ENCODE measurements at places on chromosomes 11 and 22.

GRCh38 chr11:33967451-33967850, 75.6 kb upstream of the LMO2 start:
- no peak for DNase-seq

GRCh38 chr11:2991452-2992233, 486 bp downstream of the NAP1L4 start:
- DNase-seq = peak; percentile 49

DNA sequence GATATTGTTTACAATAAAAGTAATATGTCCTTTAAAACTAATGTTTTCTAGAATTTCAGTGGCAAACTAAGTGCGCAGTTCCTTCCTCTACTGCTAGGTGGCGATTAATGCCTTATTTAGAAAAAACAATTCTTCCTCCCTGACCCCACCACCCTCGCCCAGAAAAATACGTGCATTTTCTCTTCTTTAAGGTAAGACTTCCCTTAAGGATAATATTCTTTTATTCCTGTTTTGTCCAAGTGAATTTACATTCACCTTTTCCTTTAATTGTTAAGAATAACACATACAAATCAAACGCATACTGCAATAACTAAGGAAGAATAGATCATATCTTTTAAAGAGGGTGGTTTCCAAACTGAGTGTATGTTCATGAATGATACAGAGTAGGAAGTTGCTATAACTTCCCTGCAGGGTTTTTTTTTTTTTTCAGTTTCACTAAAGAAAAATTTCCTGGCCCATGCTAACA, 17.0 kb upstream of the PSMA1 start:
- DNase-seq = peak; percentile 56

GRCh38 chr11:113240790-113241635, 73.4 kb upstream of the TTC12 start:
- no peak for DNase-seq

- no peak for DNase-seq
Observed at GRCh38 chr11:27230192-27230572, 132.8 kb downstream of the CCDC34 start.

DNA sequence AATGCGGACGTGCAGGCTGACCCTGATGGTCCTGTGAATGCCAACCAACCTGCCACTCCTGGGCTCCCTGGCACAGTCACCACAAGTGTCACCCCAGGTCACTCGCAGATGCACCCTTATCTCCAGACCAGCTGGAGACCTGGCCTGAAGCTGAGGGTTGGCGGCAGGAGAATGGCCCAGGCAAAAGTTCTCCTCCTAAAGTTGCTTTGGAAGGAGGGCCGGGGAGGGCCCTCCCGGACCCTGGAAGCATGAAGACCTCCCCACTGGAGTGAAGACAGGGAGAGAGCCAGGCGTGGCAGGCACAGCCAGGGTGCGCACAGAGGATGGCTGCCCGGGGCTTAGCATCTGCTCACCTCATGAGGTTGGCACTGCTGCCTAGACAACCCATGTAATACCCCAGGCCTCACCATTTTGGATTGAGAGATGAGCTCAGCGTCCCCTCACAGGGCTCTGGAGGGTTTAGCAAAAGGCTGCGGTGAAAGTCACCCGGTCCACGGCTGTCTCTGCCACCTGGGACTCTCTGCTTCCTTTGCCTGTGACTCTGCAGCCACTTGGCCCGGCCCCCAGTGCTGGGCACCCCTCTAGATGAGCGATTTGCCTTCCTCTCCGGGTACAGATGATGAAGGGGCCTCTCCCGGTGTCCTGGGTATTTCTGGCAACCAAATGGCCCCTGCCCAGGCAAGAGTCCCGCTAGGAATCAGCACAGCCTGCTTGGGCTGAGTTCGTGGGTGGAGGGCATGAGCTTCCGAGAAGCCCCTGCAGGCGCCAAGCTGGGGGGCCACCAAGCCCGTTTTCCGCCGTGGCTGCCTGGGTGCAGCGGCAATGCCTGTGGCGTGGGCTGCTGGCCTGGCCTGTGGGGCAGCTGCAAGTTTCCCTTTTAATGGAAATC, 48.3 kb upstream of the SEPTIN5 start:
- no peak for DNase-seq

DNA sequence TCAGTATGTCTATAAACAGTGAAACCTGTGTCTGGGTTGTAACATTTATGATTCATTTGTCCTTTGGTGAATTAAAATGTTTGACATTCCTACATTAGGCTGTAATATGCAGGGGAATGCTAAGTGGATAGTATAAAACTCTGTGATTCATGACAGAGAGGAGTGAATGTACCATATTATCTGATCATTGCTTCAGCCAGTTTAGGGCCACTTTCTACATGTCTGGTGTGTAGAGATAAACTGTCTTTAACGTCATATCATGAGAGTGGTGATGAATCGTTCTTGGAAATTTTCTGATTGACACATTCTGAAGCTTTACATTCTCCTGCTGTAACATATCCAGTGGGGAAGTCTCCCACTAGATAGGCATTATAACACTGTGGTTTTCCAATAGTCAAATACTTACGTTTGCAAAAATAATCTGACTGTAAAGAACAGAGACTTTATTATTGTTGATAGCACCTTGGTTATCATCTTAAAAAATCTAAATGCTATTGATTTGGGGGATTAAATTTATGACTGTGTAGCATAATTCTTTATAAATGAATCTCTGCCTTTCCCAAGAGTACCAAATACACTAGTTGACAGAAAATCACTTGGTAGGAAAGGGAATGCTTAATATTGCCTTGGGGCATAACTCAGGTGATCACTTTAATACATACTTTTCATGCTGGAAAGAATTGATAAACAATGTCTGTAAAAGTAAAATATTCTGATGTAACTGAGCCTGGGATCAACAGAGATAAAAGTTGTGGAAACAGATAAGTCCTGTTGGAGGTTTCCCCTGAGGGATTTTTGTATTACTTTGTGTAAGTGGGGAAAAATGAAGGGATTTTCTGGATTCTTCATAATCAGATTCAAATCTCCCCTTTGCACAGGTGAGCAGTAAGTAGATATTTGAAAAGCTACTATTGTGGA, 427.9 kb downstream of the JRKL start:
- DNase-seq = peak; percentile 57

GRCh38 chr22:42820045-42820763, 36.9 kb downstream of the ARFGAP3 start:
- peak; percentile 86 for DNase-seq

- no peak for DNase-seq
Observed at GRCh38 chr11:8083871-8084281, 2.9 kb downstream of the TUB start.

GRCh38 chr11:73204711-73205121, 13.4 kb upstream of the P2RY2 start:
- DNase-seq = no peak

GRCh38 chr22:22955866-22956535, 68.4 kb downstream of the IGLL5 start:
- peak; percentile 72 for DNase-seq

DNA sequence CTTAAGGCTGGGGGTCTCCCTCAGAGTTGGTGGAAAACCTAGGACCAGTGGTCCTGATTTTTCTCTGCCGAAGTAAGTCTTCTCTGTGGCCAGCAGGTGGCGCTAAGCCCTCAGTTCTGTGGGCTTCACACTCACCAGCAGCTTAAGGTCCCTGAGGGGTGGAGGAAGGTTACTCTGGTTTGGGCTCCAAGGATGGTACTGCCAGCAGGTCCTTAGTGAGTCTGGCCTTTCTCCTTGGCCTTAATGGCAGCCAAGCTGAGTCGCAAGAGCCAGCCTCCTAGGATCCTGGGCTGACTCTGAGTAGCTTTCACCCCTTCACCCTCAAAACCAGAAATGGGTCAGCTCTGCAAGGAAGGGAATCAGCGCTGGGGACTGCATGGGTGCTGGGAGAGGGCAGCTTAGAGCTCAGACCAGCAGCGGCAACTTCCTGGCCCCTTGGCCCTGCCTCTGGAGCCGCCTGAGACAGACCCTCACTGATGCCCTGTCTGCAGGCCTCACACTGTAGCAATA, 4.4 kb downstream of the KCNJ11 start:
- DNase-seq = peak; percentile 78

- no peak for DNase-seq
Observed at GRCh38 chr11:86264649-86265048, 20.1 kb downstream of the EED start.

DNA sequence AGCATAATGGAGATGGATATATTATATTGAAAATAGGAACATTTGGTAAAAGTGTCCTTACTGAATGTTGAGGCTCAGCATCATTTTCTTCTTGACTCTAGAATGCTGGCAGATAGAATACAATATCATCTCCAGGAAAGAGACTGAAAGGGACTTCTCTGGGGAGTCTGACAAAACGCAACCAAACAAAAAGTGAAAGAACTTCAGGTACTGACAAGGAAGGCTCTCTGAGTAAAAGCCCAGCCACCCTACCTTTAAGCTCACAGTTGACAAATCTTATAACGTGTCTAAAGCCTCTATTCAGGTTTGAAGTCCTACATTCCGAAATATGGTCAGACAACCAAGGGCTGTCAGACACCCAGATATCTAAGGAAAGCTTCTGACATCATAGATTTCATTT, 590.8 kb downstream of the SOX6 start:
- no peak for DNase-seq

- no peak for DNase-seq
Observed at GRCh38 chr11:68773521-68774193, 22.3 kb upstream of the TESMIN start.

DNA sequence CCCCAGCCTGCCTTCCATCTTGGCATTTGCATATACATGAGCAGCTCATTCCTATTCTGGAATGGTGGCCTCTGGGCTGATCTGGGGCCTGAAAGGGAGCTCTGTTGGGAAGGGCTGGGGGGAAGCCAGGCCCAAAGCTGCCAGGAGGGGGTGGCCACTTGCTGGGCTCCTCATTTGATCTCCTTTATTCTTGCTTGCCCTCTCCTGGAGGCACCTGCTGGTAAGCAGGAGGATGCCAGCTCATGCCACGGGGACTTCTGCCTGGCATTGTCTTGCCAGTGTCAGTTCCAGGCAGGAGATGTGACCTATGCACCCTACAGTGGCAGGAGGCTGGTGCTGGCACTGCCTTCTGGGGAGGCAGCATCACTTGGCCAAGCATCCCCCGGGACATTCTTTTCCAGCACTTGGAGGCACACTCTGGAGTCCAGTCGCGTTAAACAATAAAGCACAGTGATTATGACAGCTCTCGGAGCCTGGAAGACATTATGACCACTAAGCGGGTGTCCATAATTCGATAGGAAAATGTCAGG, 128.3 kb downstream of the NTM start:
- DNase-seq = no peak

GRCh38 chr11:34588023-34588422, 32.9 kb upstream of the EHF start:
- no peak for DNase-seq

DNA sequence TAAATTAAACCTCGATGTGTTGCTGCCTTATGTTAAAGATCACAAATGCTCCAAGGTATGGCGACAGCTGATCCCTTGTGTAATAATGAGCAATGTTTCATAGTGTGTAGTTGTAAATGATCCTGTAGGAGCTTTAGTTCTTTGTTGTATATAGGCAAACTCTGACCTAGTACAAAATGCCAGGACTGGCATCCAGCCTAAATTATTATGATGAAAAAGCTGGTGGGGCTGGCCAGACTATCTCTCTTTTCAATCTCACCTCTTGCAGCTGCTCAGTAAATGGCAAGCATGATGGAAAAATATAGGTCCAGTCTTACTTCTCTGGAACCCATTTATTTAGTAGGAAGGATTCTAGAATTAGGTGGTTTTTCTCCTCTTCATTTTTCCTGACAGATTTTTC, 345.1 kb upstream of the C11orf87 start:
- no peak for DNase-seq

GRCh38 chr11:71940561-71941219, 11.8 kb downstream of the RNF121 start:
- no peak for DNase-seq

Data from ELR (cell line).